AG09319 (cell line): ENCODE measurements at places on chromosomes 3 and 15.
A peak's percentile ranks its signal among the peaks of the same experiment; 100 is the strongest.

GRCh38 chr3:50237754-50238548, 1.9 kb downstream of the GNAI2 start:
- peak; percentile 52 for DNase-seq

DNA sequence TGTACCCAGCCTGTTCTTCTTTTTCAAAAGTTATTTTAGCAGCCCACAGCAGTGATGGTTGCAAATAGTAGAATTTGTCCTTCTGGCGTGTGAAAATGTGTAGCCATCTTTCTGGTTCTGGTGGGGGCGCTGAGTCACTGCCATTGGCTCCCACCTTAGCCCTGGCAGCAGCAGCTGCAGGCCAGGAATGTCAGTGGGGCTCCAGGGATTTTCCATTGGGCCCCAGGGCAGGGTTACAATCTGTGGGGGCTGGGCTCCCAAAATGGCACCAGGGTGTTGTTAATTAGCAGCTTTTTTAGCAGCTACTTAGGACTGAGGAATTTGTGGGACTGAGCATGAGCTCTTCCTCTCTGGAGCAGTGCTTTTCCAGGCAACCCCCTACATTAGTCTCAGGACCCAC, 38.9 kb downstream of the TOPAZ1 start:
- no peak for DNase-seq

GRCh38 chr3:107430996-107431245, 53.7 kb downstream of the CCDC54 start:
- DNase-seq = no peak

DNA sequence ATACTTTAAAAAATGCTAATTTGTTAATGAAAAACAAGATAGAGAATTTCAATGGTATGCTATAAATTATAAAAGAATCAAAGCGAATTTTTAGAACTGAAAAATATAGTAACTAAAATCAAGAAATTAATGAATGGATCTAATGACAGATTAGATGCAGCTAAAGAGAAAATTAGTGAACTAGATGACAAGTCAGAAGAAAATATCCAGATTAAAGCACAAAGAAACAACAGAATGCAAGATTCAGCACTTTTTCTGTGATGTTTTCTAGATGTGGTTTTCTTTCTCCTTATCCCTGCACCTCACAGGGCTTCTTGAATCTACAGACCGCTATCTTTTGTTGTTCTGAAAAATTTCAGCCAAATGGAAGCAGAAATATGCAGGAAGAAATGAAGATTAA, 54.4 kb downstream of the INO80 start:
- no peak for DNase-seq

DNA sequence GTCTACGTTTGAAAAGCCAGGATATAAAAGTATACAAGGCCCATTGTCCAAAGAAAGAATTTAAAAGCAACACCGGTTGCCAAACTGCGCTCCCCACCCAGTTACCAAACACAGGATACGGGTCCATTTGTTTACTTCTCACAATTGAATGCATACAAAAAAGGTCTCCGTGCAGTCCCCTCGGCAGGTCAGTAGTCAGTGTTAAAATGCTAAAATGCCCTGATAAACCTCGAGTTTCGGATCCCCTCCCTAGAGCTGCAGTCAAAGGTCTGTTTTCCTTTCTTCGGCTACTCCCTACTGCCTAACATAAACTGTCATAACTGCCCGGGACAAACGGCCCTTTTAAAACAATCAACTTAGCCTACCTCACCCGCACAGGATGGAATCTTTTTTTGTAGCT, 534.6 kb downstream of the FOXP1 start:
- no peak for DNase-seq

GRCh38 chr3:113214917-113215595, 3.7 kb downstream of the BOC start:
- no peak for DNase-seq

- DNase-seq = peak; percentile 62
These were observed at the start of gene INKA1 for GRCh38 chr3:49802719-49803464. TSS of gene INKA1 (plus strand) at chr3:49803261. CDS start at chr3:49803393, 132 bp downstream.

GRCh38 chr3:4581498-4581897, 88.3 kb downstream of the ITPR1 start:
- DNase-seq = no peak

DNA sequence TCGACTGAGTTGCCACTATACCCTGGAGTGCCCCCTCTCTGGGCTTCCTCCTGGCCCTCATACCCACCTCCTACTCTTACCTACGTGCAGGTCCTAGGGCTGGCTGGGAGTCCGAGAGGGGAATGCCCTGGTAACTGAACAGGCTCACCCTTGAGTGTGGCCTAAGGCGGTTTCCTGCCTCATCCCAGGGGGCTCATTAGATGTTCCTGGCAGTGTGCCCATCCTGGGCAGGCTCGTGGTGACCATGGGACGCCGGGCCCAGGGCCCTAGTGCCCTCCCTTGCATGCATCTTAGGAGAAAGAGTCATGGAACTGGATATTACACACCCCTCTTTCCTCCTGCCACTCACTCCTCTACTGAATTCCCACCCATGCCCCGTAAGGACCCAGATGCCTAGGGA, 2.8 kb downstream of the SEMA4B start:
- DNase-seq = no peak

GRCh38 chr3:88059380-88060170, 520 bp downstream of the ZNF654 start:
- DNase-seq = no peak

DNA sequence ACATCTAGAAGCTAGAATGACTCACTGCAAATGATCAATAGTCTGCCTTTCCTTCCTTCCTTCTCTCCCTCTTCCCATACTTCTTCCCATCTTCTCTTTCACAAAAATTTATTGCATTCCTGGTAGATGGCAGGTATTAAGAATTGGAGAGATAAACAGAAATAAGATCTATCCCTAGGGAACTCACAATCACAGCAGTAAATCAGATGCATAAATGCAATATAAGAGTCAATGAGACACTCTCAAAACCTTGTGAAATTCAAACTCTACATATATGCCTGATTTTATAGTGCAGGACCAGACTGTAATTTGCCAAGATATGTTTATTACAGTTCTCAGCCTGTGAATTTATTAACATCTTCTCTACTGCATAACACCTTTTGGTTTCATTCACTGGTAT, 78.3 kb upstream of the ARL6 start:
- no peak for DNase-seq

- DNase-seq = peak; percentile 83
These were observed 36.5 kb upstream of the RAB11A start for GRCh38 chr15:65832549-65833364.

- peak; percentile 23 for DNase-seq
These were observed 36.4 kb upstream of the BOC start for GRCh38 chr3:113174801-113175485.

- DNase-seq = no peak
These were observed 63.3 kb downstream of the ABHD5 start for GRCh38 chr3:43753741-43754715.

DNA sequence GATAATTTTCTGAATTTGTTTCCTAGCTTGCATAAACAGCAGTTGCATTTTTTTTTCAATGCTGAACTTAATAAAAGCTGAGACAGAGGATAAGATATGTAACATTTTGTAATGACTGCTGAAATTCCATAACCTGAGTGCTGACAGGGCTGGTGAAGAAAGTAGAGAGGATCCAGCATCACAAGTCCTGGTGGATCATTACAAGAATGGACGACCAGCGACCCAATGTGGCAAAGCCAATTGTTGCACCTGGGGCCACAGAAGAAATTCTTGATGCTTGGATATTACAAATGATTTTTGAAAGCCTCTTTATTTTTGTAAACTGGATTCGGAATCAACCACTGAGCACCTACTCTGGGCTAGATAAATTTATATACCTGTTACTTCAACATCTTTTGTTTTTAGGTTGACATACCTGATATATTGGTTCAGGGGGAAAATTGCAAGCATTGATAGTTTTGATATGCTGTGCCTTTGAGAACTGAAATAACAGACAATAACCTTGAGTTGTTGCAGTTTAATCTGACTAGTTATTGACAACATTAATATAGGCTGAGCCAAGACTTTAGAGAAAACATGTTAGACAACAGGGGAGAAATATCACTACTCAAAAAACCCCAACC, 3.9 kb upstream of the ACTL6A start:
- DNase-seq = peak; percentile 38

- no peak for DNase-seq
These were observed 1.0 kb downstream of the XYLB start for GRCh38 chr3:38347421-38348200.

DNA sequence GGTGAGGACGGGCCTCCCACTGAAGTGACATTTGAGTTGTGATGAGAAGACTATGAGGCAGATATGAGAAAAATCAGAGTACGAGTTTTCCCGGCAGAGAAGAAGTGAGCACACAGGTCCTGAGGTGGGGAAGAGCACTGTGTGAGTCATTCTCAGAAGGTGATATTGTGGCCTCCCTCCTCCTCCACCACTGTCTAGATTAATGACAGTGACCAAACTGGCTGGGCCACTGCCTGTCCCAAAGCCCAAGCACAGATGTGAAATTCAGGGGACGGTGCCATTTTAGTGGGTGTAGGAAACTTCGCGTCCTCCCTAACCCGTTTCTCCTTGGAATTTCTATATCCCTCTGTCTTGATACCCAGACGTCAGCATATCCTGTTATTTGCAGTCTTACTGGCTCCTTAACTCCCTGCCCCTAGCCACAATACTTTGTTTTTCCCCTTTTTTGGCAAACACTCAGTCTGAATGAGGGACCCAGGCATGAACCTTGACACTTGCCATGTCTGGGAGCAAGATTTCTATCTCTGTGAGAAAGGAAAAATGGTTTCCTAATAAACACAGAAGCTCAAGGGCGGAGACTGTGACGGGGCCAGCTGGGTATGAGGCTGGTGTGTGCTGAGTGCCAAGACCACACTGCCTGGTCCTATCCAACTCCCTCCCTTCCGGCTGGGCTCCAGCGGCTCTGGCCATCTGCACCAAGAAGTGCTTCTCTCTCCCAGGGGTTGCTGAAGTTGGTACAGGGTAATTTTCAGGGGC, 15.2 kb downstream of the PRICKLE2 start:
- no peak for DNase-seq
